ENCODE measurements at places on chromosomes 12 and 14. TPM values are rescaled to one million over a fixed set of nuclear protein-coding genes. Genes with fewer than 3 reads are reported as not detected.
A peak's percentile ranks its signal among the peaks of the same experiment; 100 is the strongest.

DNA sequence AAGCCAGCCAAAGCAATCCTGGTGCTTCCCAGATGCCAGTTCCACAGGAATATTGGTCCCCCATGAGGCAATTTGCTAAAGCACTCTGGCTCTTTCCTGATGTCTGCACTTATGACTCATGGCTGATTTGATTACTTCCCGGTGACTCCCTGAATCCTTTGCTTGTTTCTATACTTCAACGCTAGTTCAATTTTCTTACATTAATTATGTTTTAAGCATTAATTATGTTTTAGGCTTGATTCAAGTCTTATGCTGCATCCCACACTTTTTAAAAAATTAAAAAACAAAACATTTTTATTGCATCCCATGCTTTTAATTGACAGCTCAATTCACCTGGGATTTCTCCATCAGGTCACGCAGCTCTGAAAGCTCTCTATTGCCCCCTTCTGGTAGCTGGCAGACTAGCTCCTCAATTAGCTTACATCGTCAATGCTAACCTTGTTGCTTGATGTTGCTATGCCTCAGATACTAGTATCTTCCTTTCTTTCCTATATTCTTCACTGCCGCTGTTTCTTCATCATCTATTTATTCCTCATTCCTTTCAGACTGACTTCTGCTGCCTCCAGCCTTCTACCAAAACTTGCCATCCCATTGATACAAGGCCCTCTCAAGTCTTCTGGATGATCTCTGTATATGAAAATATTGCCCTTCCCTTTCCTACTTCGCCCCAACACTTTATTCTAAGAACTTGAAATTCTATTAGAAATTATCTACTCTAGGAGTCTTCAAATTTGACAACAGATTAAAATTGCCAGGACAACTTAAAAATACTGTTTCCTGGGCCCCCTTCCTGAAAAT, 32.0 kb downstream of the TSHR start:
- peak; percentile 54 for DNase-seq

GRCh38 chr12:1395421-1395955, 198.9 kb downstream of the FBXL14 start:
- no peak for DNase-seq

GRCh38 chr12:6178981-6179761, 21.0 kb upstream of the CD9 start:
- DNase-seq, result no peak

GRCh38 chr14:36325853-36326252, 5.4 kb upstream of the MBIP start:
- DNase-seq, result no peak

- no peak for DNase-seq
These were observed 101.5 kb downstream of the HELB start for GRCh38 chr12:66403746-66404145.

GRCh38 chr14:95326987-95327386, 7.3 kb upstream of the CLMN start:
- DNase-seq, result no peak

DNA sequence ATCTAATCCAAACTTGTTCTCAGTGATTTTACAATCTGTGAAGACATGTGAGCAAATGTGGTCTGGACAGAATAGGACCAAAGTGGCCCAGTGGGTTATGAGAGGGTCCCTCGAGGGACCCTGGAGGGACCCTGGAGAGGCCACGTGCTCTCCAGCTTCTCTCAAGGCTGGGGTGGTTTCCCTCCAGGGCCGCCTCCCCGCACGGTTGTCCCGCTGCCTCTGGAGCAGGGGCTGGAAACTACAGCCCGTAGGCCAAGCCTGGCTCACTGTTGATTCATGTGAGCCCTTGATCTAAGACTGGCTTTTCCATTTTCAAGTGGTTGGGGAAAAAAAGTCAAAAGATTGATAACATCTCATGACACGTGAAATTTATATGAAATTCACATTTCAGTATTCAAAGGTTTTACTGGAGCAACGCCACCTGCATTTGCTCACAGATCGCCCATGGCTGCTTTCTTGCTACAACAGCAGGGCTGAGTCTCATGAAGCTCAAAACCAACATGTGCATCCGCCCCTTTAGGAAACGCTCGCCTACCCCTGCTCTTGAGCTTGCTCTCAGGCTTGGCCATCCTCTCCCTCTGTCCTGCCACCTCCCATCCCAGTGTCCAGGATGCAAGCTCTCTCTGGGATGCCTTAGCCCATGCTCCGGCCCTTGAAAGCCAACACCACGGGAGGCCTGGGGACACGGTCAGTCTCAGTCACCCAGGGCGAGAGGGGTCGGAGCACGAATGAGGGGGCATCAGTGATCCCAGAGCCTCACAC, 12.1 kb upstream of the LRTM2 start:
- no peak for DNase-seq

DNA sequence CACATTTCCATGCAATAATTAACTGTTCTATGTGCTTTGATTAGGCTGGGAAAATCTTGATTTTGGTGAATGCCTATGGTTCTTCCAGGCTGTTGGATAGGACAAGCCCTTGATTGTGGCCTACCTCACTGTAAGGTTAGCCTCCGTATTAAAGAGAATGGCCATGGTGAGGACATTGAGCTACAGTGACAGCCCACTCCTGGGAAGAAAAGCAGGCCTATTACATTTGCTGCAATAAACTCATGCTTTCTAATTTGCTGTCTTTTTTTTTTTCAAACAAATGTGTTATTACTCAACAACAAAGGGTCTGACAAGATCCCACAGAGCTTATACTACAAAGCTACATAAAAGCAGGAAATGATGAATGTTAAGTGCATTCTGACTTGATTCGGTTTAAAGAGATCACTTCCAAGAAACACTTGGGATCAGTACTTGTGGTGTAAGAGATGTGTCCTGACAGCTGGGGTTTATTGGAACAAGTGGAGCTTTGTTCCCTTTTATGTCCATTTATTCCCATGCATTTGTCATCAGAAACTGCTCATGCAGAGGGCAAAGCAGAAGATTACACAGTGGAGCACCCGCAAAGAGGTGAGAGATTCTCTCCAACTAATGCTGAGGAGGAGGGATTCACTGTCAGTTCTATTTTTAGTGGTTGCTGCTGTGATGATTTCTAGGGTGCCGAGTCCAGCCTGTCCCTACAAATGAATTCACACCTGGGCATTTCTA, 29.1 kb upstream of the KCNK10 start:
- no peak for DNase-seq

DNA sequence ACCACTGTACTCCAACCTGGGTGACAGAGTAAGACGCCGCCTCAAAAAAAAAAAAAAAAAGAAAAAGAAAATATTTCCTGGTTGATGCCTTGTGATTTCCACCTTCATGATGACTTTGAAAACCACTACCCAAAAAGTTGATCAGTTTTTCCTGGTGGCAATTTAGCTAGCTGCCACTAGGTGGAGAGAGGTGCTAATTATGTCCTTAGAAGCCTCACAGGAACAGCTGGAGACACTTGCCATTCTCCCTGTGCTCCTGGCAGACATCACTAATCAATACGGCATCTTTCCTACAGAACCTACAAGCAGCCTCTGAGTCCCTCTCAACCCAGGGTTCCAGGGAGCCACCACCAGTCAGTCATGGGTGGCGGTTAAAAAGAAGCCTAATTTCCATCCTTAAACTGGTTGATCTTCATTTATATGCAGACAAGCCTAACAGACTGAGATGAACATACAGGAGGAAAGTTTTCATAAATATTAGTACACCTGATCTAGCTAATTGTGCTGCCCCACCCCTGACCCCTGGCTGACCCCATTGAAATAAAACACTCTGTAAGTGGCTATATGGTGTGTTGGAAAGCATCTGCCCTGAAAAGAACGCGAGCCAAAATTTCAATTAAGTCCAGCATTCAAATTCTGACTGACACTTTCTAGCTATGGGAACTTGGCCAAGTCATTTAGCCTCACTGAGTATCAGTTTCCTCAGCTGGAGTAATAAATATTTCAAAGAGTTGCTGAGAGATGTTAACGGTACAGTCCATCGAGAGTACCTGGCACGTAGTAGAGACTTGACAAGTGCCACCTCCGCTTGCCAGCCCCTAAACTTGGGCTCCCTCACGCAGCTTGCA, 6.2 kb upstream of the OAS1 start:
- DNase-seq, result peak; percentile 24

GRCh38 chr14:101965181-101965544, 790 bp downstream of the DYNC1H1 start:
- peak; percentile 80 for DNase-seq

GRCh38 chr12:104669851-104670337, 213.1 kb downstream of the CHST11 start:
- peak; percentile 40 for DNase-seq

- no peak for DNase-seq
These were observed 40.0 kb downstream of the SCN8A start for GRCh38 chr12:51630986-51631385.

The NELL2 gene
- 10.8 TPM for polyA plus RNA-seq

The SIX6 gene
- polyA plus RNA-seq, result not detected

The RNF34 gene
- 13.3 TPM for polyA plus RNA-seq

The EIF2B2 gene
- 90.2 TPM for polyA plus RNA-seq

The CDK2 gene
- 6.0 TPM for polyA plus RNA-seq

The SLC25A21 gene
- polyA plus RNA-seq, result 0.68 TPM

The MYRFL gene
- 0.97 TPM for polyA plus RNA-seq

The SCYL2 gene
- 12.1 TPM for polyA plus RNA-seq
